ENCODE measurements at places on chromosomes 12 and 14.

- DNase-seq, result no peak
These were observed 155.5 kb downstream of the KIF21A start for GRCh38 chr12:39287409-39287808.

GRCh38 chr14:77868552-77869285 lies 68.8 kb downstream of the ADCK1 start:
- no peak for DNase-seq

DNA sequence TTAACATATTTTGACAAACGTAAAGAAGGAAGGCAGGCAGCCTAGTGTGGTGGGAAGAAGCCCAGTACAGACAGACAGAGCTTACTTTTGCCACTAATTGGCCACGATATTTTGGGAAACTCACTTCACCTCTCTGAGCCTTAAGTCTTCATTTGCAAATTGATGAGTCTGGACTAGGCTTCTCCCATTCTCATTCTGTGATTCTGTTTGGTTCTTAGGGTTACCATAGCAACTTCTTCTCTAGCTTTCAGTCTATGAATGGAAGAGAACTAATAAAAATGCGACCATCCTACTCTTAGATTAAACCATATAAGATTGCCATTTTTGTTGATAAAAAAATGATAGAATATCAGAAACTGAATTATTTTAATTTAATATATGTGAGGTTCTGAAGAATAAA lies 210.5 kb downstream of the SNAPC1 start:
- no peak for DNase-seq

GRCh38 chr12:86660488-86661147 lies 404.4 kb upstream of the MGAT4C start:
- DNase-seq, result no peak

DNA sequence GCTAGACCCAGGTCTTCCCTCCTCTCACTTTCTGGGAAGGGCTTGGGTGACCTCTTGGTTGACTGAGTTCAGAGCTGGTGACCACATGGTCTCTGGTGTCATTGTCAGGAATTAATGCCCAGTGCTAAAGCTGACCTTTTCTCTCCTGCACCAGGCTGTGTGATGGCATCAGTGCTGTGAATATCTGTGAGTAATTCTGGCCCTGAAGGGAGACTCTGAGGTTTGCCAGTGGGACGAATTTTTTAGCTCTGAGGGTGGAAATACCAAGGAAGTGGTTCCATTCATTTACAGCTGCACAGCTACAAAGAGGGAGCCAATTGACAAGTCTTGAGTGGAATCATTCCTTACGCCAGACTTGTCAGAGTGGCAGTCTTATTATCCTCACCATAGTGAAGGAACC lies 6.2 kb upstream of the KRT86 start:
- DNase-seq, result no peak

GRCh38 chr12:28446031-28446430 lies 255.8 kb downstream of the CCDC91 start:
- DNase-seq, result no peak

GRCh38 chr14:34018125-34018524 lies 67.3 kb upstream of the EGLN3 start:
- no peak for DNase-seq

- DNase-seq, result no peak
These were observed 331.9 kb upstream of the FLRT2 start for GRCh38 chr14:85198001-85198400.

DNA sequence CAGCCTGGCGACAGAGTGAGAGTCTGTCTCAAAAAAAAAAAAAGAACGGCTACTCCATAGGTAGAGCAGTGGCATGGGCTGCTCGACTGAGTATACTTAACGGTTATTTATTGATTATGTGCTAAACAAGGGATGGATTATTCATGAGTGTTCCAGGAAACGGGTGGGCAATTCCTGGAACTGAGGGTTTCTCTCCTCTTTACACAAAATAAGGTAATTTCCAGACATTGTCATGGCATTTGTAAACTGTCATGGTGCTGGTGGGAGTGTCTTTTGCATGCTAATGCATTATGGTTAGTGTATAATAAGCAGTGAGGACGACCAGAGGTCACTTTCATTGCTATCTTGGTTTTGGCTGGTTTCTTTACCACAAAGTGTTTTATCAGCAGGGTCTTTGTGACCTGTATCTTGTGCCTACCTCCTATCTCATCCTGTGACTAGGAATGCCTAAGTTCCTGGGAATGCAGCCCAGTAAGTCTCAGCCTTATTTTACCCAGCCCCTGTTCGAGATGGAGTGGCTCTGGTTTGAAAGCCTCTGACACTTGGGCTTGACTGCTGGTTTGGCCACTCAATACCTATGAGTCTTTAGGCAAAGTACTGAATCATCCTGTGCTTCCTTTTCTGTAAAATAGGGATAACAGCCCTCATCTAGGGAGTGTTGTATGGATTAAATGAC lies 3.2 kb downstream of the DGLUCY start:
- DNase-seq, result no peak

GRCh38 chr14:95253039-95253630 lies 66.6 kb downstream of the CLMN start:
- no peak for DNase-seq

GRCh38 chr12:25875661-25876060 lies 82.8 kb upstream of the RASSF8 start:
- DNase-seq, result no peak

DNA sequence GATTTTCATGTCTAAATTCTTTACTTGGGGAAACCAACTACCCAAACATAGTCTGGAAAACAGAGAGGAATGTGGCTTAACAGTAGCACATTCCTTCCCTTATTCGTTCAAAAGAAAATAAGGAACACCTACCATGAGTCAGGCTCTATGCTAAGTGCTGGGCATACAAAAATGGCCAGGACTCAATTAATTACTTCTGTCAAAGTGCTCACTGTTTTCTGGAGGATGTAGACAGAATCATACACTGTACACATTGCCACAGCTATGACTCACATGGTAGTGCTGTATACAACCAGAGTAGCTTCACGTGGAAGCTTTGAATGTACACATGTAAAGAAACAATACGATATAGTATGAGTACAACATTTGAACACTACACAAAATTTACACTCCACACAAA lies 50.1 kb downstream of the SLC25A21 start:
- DNase-seq, result no peak

DNA sequence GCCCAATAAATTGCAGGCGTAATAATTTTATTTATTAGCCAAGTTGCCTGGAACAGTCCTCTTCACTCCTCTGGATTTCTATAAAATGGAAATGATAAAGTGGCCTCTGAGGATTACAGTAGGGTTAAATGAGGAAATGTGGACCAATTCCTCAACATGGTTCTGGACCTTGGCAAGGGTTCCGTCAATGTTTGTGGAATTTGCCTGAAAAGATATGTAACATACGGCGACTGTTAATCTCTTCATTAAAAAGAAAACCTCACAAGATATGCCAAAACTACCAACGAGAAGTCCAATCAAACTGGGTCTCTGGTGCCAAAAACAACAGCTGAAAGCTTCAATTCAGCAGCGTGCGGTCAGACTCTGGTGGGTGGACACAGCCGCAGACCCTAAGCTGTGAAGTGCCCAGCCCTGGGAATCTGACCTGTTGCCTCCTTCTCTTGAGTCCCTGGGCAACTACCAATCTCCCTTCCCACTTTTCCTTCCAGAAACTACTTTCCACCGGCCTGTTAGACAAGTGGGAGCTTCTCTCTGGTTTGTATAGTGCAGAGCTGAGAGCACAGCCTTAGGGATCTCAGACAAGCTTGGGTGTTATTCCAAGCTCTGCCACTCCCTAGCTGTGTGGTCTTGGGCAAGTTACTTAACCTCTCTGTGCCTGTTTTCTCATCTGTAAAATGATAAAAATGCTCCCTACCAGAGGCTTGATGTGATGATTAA lies 190.5 kb upstream of the GSC start:
- no peak for DNase-seq

DNA sequence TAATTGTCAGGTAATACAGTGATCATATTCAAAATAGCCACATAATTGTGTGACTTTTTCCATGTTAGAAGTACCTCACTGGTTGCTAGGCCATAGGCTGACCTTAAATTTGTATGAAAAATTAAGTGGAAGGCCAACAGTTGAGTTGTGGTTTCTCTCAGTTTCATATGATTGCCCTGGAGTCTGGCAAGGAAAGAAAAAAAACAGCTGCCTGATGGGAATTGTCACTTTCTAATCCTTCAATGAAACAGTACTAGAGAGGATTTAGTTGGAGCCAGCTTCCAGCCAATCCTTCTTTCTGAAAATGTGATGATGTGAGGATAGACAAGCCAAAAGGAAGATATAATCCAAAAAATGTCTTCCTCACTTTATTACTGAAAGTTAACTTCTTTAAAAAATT lies 113.6 kb downstream of the ALX1 start:
- DNase-seq, result no peak

GRCh38 chr14:49017447-49017846 lies 568.7 kb downstream of the RPS29 start:
- no peak for DNase-seq

DNA sequence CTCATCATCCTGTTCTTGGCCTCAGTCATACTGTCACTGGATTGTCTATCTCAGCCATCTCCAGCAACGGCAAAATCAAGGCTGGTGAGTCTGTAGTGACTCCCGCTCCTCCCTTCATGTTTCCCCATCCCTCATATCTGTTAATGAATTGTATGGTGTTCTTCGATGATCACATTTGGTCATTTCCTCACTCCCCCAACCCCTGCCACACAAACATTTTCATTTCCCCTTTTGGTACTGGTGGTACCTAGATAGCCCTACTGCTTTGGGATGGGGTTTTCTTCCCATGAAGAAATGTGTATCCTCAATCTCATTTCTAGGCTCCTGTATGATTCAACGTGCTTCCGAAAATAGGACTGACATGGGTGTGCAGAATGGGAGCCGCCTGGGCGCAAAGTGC lies 2.7 kb upstream of the KLHL33 start:
- no peak for DNase-seq

- DNase-seq, result peak; percentile 46
These were observed 24.2 kb upstream of the HIF1A start for GRCh38 chr14:61671082-61671481.

GRCh38 chr12:32765906-32766305 lies 10.2 kb upstream of the YARS2 start:
- DNase-seq, result no peak

DNA sequence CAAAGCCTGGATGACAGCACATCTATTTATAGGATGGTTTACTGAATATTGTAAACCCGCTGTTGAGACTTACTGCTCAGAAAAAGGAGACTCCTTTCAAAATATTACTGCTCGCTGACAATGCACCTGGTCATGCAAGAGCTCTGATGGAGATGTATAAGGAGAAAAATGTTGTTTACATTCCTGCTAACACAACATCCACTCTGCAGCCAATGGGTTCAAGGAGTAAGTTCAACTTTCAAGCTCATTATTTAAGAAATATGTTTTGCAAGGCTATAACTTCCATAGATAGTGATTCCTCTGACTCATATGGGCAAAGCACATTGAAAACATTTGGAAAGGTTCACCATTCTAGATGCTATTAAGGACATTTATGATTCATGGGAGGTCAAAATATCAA lies 201.7 kb downstream of the SNAPC1 start:
- DNase-seq, result no peak

DNA sequence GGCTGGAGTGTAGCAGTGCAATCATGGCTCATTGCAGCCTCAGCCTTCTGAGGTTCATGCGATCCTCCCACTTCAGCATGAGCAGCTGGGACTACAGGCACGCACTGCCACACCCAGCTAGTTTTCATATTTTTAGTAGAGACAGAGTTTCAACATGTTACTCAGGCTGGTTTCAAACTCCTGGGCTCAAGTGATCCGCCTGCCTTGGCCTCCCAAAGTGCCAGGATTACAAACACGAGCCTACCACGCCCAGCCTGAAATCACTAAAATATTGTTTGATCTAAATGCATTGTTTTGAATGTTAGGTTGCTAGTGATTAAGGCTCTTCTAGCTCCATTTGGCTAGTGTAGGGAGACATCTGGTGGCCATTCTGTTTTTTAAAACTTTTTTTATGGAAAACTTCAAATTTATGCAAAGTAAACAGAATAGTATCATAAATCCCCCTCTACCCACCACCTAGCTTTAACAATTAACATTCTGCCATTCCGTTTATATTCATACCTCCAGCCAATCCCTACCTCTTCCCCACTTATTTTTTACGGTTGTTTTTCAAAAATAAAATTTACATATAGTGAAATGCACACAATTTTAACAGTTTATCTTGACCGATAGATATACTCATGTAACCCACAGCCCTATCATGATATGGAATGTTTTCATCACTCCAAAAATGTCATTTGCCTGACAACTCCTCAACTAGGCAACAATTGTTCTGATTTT lies 37.8 kb downstream of the MYO1H start:
- no peak for DNase-seq

DNA sequence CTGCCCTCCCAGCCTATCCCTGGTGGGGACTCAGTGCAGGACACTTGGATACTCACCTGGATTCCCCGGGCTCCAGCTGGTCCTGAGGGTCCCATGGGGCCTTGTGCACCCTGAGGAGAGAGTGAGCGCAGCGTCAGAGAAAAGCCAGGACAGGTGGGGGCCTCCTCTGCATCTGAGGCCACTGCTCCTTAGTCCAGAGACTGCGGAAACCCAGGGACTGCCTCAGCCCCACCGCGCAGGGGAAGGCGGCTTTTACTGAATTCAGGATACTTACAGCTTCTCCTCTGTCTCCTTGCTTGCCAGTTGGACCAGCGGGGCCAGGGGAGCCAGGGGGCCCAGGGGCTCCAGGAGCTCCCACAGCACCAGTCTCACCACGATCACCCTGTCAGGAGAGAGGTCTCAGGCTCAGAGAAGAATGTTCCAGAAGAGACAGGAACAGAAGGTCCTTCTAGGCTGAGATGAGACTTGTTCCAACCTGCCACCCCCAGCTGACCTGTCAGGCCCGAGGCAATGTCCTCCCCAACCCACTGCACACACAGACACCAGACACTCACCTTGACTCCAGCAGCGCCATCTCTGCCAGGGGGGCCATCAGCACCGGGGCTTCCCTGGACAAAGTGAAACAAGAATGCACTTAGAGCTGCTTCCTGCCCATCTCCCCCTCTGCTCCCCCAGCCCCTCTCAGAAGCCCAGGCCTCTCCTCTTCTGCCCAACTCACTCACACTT lies 13.8 kb downstream of the TMEM106C start:
- DNase-seq, result no peak

DNA sequence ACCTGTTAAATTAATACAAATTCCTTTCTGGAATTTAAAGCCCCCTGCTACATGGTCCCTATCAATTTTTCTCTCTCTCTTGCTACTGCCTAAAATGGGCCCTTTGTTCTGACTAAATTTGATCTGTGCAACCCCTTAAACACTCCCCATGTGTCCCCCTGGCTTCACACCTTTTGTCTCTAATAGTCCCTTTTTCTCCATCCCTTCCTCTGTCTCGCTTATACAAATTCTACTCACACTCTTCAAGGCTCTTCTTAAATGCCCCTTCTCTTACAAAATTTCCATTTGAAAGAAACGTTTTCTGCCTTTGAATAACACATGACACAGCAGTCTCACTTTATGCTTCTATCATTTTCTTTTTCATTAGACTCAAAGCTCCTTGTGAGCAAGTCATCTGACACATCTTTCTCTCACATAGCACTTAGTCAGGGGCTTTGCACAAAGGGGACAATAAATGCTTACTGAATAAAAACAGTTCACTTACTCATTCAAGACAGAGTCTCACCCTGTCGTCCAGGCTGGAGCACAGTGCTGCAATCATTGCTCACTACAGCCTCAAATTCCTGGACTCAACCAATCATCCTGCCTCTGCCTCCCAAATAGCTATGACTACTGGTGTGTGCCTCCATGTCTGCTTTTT lies 41.5 kb upstream of the NR2C1 start:
- no peak for DNase-seq

GRCh38 chr12:104697186-104697585 lies 240.4 kb downstream of the CHST11 start:
- DNase-seq, result no peak

- DNase-seq, result no peak
These were observed 5.8 kb upstream of the DICER1 start for GRCh38 chr14:95163132-95163531.
